ENCODE measurements at places on chromosomes 3 and 15.

- DNase-seq: no peak
These were observed 39.5 kb downstream of the TIGIT start for GRCh38 chr3:114333180-114333922.

GRCh38 chr15:42984493-42985034, 64.0 kb upstream of the TTBK2 start:
- no peak for DNase-seq

- DNase-seq: no peak
These were observed 10.3 kb upstream of the IL12A start for GRCh38 chr3:159978353-159978752.

- DNase-seq: no peak
These were observed 217.8 kb upstream of the CBLB start for GRCh38 chr3:106086636-106087035.

GRCh38 chr15:50107591-50108408, 11.2 kb downstream of the ATP8B4 start:
- no peak for DNase-seq

All from endothelial cell (in vitro differentiated cells).